ENCODE measurements at places on chromosomes 1 and 21.

DNA sequence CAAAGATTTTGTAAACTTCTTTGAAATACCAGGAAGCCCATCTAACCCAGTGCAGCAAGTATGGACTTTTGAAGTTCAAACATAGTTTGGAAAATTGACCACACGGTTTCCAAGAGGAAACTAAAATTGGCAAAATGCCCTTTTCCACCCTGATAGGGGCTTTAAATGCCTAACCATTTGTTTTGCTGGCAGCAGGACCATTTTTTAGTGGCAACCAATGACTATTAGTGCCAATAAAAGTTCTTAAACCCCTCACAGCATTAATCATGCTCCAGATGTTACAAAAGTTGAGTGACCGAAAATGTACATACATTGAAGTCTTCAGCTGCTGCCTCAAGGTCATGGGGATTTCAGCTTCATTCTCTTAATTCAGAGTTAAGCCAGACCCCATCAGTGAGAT lies 46.4 kb upstream of the ENAH start:
- no peak for DNase-seq

DNA sequence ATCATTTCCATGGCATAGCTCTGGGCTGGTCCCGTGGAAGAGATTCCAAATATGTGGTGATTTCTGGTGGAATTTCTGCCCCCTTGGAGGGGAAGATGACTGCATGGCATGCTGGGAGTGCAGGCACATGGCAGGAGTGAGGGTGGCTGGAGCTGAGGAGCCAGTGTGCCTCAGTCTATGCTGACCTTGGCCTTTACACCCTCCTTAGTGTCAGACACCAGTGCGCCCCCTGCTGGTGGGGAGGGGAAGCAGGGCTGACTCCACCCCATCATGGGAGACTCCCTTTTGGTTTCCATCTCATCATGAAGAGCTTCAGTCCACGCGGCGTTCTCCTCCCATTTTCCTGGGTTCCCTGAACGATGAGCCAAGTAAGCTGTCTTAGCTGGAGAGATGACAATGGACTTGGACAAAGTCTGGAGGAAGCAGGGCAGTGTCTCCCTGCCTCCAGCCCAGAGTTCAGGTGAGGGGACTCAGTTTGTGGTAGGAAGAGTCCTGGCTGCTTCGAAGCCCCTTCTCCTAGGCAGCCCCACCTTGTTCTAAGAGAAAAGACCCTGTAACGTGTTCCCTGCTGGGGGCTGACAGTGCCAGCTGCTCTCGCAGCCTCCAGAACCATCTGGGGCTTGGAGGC lies 10.3 kb downstream of the ALX3 start:
- no peak for DNase-seq

DNA sequence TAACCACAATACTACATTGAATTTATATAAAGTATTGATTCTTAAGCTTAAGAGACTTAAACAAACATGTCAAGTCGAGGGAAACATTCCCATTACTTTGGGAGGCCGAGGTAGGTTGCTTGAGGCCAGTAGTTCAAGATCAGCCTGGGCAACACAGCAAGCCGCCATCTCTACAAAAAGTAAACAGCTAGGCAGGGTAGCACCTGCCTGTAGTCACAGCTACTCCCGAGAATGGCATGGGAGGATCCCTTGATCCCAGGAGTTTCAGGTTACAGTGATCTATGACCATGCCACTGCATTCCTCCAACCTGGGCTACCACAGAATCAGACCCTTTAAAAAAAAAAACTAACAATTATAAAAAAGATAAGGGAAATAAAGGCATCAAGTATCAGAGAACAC lies 50.4 kb downstream of the EIF4G3 start:
- DNase-seq, result peak; percentile 17

- no peak for DNase-seq
These were observed 8.4 kb downstream of the C1orf87 start for GRCh38 chr1:60065199-60065598.

- DNase-seq, result no peak
These were observed 12.8 kb downstream of the SH2D1B start for GRCh38 chr1:162398999-162399580.

DNA sequence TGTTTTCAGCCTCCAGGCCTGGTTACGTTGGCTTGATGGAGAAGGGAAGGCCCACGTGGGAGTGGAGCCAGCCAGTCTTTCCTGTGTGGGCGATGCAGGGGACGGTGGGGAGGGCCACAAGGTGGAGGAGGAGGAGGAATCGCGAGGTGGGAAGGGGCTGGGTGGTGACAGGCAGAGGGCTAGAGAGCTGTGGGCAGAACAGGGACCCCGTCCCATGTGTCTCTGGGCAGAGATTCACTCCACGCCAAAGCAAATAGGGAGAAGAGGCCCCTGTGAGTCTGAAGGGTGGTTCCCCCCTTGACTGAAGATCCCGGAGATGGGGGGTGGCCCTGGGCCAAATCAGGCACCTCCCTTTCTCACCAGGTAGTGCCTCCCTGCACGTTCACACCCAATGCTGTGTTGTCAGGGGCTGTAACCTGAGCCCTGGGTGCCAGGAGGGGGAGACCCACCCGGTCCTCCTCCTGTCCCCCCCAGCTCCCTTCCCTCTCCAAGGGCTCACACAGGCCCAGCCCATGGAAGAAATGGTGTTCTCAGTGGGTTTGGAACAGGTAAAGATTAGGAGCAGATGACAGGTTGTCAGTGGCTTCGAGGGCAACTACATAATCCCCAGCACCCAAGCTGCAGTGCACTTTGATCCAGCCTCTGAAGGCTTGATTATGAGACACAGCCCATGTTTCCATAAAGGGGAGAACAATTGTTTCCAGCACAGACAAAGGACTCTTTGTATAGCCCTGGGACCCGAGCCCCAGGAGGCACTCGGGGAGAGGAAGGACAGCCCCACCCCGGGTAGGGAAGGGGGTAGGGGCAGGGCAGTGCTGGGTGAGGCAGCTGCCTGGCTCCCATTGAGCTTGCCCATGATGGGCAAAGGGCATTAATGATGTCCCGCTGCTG lies 37.7 kb upstream of the GPR37L1 start:
- no peak for DNase-seq

All from renal cortex interstitium (tissue), 15 donors.